CD4-positive, CD25-positive, alpha-beta regulatory T cell (primary cell): ENCODE measurements at places on chromosomes 7 and 10. TPM values are rescaled to one million over a fixed set of nuclear protein-coding genes. Genes with fewer than 3 reads are reported as not detected.

- DNase-seq, result no peak
These were observed 219.8 kb upstream of the SMIM30 start for GRCh38 chr7:113338071-113338696.

DNA sequence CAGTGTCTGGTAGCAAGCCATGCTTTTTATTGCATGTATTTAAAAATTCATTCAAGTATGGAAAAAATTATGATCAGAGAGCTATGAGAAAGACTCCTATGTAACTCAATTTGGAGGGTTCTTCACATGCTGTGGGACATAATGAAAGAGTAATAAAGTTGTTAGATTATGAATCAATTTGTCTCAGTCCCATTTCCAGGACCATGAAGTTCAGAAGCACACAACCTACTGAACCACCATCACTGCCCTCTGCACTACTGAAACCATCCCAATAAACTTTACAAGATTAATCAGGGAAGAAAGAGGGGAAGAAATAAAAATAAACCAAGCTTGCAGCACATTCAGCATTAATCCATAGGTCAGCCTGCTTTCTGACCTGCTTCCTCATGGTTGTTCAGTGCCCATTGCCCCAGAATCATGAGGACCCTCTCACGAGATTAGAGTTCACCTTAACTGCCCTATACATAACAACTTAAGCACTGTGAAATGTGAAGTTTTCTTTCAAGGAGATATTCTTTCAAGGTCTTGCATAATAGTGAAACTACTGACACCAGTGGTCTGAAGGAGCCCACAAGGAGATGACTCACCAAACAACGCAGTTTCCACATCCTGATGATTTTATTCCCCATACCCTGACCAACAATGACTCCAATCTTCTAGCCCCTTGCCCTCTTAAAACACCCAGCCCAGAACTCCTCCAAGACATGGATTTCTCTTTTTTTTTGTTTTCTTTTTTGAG is 171.5 kb upstream of the ADCY1 start:
- no peak for DNase-seq

DNA sequence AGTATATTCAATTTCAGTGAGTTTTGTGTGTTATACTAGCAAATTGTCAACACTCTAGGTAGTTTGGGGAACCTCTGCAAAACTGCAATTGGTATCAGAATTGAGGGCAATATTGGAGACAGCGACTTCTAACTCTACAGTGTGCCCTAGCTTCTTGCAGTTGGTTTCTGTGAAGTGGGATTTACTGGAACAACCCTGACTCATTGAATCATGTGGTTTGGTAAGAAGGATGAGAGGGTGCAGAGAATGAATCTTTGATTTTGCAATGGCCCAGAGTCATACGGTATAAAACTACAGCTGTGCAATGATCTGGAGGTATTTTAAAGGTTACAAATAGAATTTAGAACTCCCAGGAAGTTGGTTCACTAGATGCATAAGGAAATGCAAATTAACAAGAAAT is 129.1 kb upstream of the PPP1R3A start:
- no peak for DNase-seq

DNA sequence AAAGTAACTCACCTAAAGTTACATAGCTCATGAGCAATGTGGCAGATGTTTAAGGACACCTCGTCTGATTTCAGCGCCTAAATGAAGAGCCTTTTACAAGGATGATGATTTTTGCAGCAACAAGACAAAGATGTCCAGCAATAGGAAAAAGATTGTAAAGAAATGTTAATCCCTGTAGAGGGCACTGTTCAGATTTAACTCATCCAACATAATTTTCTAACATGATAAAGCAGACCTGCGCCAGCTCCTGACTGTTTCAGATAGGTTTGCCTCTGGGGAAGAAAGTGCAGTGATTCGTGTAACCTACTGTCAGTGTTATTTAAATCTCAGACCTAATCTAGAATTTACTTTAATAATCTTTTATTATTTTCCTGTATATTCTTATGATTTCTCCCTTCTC is 595.2 kb downstream of the AUTS2 start:
- DNase-seq, result no peak

- peak; percentile 13 for DNase-seq
These were observed 27.9 kb upstream of the DPYSL4 start for GRCh38 chr10:132158823-132159222.

DNA sequence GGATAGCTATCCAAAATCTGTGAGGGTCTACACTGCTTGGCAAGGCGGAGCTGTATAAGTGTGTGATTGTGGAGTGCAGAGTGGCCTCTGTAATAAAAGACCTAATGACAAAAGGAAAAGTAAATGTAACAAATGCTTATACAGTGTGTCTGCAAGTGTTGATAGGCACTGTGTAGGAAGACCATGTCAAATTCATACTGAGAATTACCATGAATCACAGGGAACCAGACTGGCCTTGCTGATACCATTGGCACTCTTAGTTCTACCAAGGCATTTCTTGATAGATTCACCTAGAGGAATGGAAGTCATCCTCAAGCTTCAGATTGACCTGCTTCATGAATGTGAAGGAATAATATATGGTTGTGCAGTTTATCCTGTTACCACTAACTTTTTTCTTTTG is 58.8 kb downstream of the CYCS start:
- DNase-seq, result no peak

DNA sequence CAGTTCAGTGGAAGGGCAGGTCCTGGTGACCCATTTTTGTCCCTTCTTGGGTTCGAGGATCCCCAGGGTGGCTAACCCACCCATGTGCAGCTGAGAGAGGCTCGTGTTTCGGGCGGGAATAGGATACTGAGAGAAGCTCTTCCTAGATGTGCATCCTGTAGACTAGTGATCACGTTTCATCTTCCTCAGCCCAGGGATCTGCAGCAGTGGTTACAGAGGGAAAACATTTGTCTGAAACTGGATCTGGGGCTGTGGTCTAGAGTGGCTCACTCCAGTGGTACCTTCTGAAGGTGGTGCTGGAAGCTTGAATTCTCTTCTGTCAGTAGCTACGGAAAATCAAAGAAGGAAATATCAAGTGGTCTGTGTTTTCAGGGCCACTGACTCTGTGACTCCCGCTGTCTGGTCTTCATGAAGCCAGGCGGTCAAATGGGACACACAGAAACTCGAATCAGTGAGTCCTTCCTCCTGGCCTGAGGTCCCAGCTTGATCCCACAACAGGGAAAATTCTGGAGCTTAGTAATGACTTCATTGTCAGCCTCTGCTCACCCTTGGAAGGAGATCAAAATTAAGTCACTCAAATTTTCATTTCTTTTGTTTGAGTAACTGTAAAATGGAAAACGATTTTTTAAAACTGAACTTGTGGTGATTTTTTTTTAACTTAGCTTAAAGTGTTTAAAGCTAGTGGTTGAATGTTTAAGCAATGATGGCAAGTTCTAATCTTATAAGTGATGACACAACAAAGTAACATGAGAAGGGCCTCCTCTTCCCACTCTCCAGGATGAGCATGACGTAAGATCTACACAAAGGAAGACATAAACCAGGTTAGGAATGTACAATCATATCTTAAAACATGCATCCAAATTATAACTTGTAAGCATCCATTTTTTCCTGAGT is 469.3 kb upstream of the KLF6 start:
- no peak for DNase-seq

- no peak for DNase-seq
These were observed 44.0 kb upstream of the COL1A2 start for GRCh38 chr7:94350734-94351133.

DNA sequence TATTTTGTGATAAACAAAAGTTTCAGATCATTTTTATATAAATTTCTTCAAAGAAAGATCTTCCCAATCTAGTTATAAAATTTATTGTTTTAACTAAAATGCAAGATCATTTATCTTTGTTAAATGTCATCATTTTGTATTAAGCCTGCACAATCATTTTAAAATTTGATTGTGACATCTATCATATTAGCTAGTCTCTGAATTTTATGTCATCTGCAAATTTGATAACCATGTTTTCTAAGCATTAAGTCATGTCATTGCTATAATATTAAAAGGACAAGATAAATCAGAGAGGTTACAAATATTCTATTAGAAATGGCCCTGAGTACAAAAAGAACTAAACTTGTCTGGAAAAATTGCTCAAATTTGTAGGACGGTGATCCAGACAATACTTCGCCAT is 175.9 kb downstream of the PTN start:
- no peak for DNase-seq

GRCh38 chr7:130441408-130441869 is 623 bp upstream of the CEP41 start:
- no peak for DNase-seq

- DNase-seq, result no peak
These were observed 7.7 kb upstream of the ZNF783 start for GRCh38 chr7:149254181-149254858.

DNA sequence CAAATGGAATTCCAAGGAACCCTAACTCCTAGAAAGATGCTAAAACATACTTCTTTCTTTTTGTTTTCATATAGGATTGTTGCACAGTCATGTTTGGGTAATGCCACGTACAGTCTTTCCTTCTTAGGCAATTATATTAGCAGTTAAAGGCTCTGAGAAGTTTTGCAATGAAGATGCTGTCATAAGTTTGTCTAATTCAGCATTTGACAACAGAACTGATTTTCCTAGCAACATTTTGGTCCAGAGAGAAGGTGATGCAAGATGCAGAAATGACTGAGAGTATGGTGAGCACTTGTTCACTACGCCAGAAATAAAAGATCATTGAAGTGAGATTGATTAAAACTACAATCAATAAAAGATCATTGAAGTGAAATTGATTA is 184.0 kb upstream of the PLXNA4 start:
- no peak for DNase-seq

DNA sequence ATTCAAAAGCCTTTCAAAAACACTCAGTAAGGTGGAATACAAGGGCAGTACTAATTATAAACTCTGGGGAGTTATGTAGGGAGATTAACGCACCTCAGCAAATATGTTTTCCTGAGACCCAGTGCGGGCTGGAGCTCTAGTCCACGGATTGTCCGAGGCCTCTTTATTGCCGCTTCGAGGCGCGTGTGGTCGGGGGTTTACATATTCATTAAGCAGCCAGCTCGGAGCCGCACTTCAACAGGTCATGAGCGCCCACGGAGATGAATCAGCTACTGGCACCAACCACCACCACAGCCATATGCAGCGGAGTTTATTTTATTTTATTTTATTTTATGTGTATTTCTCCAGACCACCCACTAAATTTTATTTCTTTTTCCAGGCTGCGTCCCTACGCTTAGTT is 195.9 kb upstream of the ADARB2 start:
- no peak for DNase-seq

DNA sequence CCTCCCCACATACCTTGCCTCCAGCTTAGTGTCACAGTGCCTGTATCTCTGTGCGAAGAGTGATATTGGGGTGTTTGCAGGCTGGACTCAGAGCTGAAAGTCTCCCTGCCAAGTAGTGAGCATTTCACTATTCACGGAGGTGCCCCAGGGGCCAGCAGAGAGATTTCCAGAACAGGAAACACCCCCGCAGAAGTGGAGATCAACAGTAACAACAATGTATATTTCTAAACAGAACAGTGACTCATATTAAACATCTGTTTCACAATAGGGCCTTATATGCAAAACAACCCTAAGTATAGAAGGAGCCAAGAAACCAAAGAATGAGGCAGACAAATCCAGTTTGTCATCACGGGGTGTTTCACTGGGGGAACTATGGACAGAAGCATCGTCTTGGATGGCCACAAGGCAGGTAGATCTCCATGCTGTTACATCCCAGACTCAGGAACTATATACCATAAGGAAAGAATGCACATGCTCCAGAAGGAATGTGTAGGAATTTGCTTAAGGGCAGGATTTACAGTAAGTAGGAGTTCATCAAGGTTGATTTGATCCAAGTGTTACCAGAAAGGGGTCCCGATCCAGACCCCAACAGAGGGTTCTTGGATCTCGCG is 29.3 kb upstream of the CCL24 start:
- DNase-seq, result no peak

DNA sequence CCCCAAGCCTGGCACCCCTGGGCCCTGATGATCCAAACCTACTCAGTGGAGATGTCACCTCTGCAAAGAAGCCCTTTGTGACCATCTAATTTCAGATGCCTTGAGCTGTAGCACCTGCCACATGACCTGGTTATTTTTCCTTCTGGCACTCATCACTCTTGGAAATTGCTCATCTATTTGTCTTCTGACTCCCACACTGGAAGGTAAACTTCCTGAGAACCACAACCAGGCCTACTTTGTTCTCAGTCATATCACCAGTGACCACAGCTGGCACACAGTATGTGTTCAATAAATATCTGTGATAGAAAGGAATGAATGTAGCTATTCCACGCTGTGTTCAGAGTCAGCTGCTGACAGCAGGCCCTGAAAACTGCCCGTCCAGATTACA is 97.1 kb downstream of the SH3PXD2A start:
- no peak for DNase-seq

GRCh38 chr10:114442091-114442630 is 37.9 kb upstream of the AFAP1L2 start:
- no peak for DNase-seq

DNA sequence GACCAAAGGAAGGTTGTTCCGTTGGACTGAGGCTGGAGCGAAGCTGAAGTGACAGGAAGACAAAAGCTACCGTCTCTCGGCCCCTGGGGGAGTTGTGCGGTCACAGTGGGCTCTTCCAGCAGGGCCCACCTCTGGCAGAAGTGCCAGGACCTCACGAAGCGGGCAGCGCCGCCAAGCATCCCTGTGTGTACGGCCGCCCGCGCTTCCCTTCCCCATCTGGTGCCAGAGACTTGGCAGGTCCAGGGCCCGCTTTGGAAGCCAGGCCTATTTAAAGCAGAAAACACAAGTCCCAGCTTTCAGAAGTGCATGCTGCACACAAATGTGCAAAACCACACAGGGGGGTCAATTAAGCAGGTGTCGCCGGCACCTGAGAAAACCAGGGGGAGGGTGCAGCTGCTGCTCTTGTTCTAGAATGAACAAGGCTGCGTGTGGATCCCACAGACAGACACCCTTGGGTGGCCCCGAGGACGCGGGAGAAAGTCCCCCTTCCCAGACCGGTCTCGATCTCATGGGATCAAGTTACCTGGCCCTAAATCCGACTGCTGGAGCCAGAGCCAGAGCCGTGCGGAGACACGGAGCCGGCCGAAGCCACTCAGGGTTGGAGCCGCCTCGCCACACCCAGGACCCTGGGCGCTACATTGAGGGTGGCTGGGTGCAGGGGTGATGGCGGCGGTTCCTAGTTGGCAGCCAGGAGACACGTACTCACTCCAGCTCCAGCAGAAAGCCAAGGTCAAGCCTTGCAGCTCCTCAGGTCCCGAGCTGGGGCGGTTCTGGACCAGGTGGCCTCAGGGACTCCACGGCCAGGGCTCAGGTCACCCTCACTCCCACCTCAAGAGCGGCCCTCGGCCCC is 51.8 kb upstream of the PPP2R2D start:
- no peak for DNase-seq

- DNase-seq, result no peak
These were observed 103.4 kb upstream of the SEMA3D start for GRCh38 chr7:85290269-85290668.

- no peak for DNase-seq
These were observed 37.4 kb downstream of the GRID1 start for GRCh38 chr10:86329093-86329710.

- DNase-seq, result no peak
These were observed 13.5 kb downstream of the CALD1 start for GRCh38 chr7:134792968-134793367.

Gene FAM221A
- 3.5 TPM for total RNA-seq

Gene BLNK
- total RNA-seq, result 0.35 TPM

Gene CYP2W1
- not detected for total RNA-seq

Gene CPED1
- total RNA-seq, result 0.17 TPM

Gene ST8SIA6
- total RNA-seq, result 10.8 TPM

Gene MINDY4
- total RNA-seq, result 0.49 TPM

Gene NRP1
- total RNA-seq, result not detected

Gene PI4K2A
- total RNA-seq, result 28.3 TPM

Gene SPDYE3
- not detected for total RNA-seq
